ENCODE measurements at places on chromosomes 13 and 19. TPM values are rescaled to one million over a fixed set of nuclear protein-coding genes. Genes with fewer than 3 reads are reported as not detected.

DNA sequence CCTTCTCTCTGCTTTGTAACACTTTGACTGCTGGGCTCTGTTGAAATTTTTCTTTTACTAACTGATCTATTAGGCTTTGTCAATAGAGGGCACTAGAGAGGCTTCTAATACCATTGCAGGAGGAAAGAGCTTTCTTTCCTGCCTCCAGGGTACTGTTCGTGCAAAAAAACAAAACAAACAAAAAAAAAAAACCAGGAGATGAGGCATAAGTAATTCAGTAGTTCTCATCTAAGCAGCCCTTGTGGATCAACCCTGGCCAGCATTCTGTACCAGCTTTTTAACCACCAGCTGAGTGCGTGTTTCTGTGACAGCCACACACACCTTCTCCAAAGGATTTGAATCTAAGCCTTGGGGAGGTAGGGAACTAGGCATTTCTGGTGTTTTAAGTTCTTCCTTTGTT is 1707.6 kb upstream of the SLC10A2 start:
- DNase-seq: no peak

- no peak for DNase-seq
Measured at GRCh38 chr19:11164879-11165406, 9.4 kb upstream of the SPC24 start.

CPB2 gene
- not detected for total RNA-seq

CGB7 gene
- total RNA-seq: not detected

TNNI3 gene
- total RNA-seq: not detected

KCNN1 gene
- not detected for total RNA-seq

TOMM40 gene
- total RNA-seq: 208 TPM

DNA sequence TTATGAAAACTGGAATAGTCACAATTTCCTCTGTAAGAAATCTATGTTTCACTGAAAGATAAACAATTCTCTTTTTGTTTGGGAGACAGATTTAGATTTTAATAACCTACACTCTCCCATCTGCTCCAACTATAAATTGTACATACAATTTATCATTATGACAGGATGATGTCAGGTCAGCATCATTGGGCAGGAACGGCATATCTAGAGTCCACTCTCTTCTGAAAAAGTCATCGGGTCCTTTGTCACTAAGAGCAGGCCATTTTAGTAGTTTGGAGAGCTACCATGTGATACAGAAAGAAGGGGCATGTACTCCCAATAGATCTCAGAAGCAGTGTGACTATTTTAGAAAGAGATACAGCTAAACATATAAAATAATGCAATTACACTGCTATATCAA is 180.8 kb upstream of the ARGLU1 start:
- DNase-seq: no peak

GRCh38 chr13:50867637-50867945 is 24.1 kb upstream of the DLEU7 start:
- DNase-seq: no peak

ZNF568 gene
- total RNA-seq: 6.1 TPM

SBK3 gene
- total RNA-seq: not detected

GRCh38 chr13:62537593-62537992 is 1121.9 kb upstream of the PCDH20 start:
- DNase-seq: no peak

DNA sequence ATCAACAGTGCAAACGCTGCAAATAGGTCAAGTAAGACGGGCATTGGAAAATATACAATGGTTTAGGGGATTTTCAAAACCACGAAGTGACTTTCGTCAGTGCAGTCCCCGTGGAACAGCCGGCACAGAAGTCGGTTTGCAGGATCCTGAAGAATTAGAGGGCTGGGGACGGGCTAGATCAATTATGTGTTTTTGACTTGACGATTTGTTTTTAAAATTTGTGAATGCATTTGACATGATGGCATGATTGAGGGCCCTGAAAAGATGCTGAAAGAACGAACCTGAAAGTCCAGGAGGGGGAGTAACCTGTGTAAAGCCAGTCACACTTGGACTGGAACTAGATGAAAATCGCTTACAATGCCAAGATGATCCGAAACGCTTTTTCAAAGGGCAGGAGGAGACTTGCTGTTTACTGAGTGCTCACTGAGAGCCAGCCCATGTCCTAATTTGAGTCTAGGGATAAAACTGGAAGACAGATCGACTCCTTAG is 8.9 kb upstream of the DGKH start:
- no peak for DNase-seq

DNA sequence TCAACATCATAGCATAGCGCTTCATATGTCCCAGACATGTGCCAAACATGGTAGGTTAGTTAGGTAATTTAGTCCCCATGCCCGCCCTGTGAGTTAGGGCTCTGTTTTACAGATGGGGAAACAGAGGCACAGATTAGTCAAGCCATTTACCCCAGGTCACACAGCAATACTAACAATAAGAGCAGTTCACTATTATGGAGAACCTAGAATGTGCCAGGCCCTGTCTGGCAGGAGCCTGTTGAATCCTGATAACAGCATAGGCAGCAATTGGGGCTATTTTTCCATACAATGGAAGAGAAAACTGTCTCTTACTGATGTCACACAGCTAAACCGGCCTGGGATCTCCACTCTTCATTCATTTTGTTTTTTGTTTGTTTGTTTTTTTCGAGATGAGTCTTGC is 6.5 kb upstream of the PPP1R37 start:
- no peak for DNase-seq

GRCh38 chr13:78597602-78597932 is 5.8 kb downstream of the POU4F1 start:
- no peak for DNase-seq

GRCh38 chr19:54415208-54415900 is at the start of gene TTYH1:
TSS of gene TTYH1 (plus strand) at chr19:54415464. CDS start at chr19:54415553, 89 bp downstream.
- DNase-seq: peak; percentile 77

- DNase-seq: no peak
Measured at GRCh38 chr19:5492635-5493409, 37.6 kb downstream of the ZNRF4 start.

ZNF626 gene
- 1.7 TPM for total RNA-seq

GRWD1 gene
- 90.6 TPM for total RNA-seq

DNA sequence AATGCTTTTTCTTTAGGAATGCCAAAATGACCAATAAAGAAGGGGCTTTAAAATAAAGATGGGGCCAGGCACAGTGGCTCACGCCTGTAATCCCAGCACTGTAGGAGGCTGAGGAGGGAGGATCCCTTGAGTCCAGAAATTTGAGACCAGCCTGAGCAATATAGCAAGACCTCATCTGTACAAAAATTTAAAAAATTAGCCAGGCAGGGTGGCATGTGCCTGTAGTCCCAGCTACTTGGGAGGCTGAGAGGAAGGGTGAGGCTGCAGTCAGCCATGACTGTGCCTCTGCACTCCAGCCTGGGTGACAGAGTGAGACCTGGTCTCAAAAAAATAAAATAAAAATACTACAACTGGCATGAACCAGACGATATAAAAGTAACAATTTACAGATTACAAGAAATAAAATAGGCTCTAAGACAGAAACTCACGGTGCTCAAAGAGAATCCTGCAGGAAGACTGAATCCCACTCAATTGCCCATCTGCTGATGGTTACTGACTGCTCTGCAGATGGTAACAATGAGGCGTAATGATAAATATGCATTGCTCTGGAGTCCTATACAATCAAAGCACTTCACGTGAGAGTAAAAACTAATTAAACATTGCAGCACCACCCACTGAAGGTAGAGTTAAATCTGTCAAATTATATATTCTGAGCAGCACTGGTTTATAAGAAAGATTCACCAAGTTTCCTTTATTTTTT is 93.2 kb downstream of the LHFPL6 start:
- no peak for DNase-seq

GRCh38 chr19:45908956-45909355 is 5.6 kb downstream of the NANOS2 start:
- no peak for DNase-seq

GRCh38 chr13:25677956-25678355 is 306.2 kb downstream of the ATP8A2 start:
- DNase-seq: no peak

- no peak for DNase-seq
Measured at GRCh38 chr19:52464798-52465470, 11.6 kb downstream of the ZNF578 start.

KASH5 gene
- not detected for total RNA-seq

IRGQ gene
- total RNA-seq: 32.7 TPM

PLIN4 gene
- total RNA-seq: not detected

- no peak for DNase-seq
Measured at GRCh38 chr19:40381321-40381720, 8.7 kb downstream of the HIPK4 start.

F7 gene
- total RNA-seq: not detected

DNA sequence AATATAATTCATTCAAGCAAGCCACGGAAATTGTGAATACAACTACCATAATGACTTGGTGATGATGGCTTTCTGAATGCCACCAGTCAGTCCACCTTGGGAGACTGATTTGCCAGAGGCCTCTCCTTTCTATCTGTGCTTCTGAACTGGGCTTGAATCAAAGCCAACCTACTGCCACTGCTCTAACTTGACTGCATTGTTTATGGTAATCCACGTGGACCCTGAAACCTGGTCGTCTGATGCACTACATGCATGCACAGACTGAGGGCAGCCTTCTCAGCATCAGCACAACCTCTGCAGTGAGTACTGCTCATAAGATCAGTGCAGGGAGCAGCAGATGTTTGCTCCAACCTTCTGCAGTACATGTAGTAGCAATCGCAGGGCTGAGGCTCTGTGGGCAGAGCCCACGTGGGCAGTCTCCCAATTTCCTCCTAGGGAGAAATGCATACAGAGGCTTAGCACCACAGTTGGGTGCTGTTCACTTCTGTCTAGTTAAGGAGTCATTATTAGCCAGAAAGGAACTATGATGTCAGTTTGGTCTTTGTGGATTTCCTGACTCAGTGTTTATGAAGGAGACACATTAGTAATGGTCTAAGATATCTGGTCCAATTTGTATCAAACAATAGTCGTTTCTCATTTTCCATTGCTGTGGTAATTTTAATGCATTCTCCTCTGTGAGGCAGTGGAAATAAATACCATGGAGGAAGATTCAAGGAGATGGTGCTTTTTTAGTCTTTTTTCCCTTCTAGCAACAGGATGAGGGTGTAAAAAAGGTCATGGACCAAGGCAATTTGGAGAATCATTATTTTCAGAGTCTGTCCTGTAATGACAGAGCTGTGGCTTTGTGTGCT is 82.5 kb downstream of the AKAP11 start:
- peak; percentile 80 for DNase-seq

GRCh38 chr13:77674852-77675251 is 22.6 kb upstream of the SLAIN1 start:
- no peak for DNase-seq

TTYH1 gene
- 0.78 TPM for total RNA-seq

IL17D gene
- not detected for total RNA-seq

CALR3 gene
- total RNA-seq: not detected

TSKS gene
- 1.6 TPM for total RNA-seq

STARD13 gene
- 7.7 TPM for total RNA-seq

DNA sequence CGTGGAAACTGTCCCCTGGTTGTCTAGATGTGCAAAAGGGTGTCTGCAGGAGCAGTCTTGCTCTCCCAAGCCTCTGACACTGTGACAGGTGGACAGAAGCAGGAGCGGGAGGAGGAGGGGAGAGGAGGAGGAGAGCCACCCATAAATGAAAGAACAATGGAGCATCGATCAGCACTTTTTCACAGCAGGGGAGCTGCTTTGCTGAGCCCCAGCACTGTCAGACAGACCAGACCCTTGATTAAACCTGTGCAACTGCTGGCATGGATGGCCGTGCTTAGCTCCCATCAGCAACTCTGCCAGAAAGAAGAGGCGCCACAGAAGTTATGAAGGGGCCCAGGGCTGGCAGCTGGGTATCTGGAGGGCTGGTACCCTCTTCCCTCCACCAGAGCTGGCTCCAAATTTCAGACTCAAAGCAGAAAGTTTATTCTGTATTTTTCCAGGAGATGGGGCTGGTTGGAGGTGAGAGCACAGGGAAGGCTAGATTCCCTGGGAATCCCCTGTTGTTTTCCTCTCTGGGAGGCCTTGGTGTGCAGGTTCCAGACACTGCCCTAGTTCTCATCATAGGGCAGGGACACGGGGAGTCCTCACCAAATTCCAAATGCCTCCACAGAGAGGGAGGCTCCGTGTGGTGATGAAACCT is 1192.2 kb downstream of the UQCRFS1 start:
- no peak for DNase-seq

- DNase-seq: no peak
Measured at GRCh38 chr13:103349211-103349980, 283.2 kb upstream of the SLC10A2 start.

GRCh38 chr13:50650592-50651504 is 192.6 kb downstream of the DLEU7 start:
- no peak for DNase-seq

ANKLE1 gene
- total RNA-seq: 17.9 TPM

DNA sequence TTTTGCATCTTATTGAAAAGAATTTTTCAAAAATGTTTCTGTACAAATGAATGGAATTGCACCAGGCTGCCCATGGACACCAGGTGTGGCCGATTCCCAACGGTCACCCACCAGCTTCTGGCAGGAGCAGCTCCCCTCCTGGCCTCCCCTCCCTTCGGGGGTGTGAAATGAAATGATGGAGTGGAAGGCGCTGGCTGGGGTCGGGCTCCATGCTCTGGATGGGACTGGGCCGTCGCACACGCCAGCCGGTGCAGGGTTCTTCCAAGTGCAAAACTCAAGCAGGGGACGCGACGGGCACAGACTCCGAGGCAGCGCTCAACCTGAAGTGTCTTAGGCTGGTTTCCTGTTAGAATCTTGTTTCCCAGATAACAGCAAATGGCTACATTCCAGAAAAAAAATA is 21.9 kb downstream of the C19orf44 start:
- no peak for DNase-seq

GRCh38 chr19:6706633-6706958 is 13.9 kb downstream of the C3 start:
- DNase-seq: no peak

TMEM255B gene
- 2.0 TPM for total RNA-seq

CDC42EP5 gene
- total RNA-seq: 0.61 TPM

SELENOV gene
- total RNA-seq: not detected

GRCh38 chr13:36950330-36950729 is 30.3 kb upstream of the SMAD9 start:
- no peak for DNase-seq

GRCh38 chr19:6378041-6378440 is 2.3 kb upstream of the PSPN start:
- DNase-seq: no peak

SULT2B1 gene
- not detected for total RNA-seq

- no peak for DNase-seq
Measured at GRCh38 chr13:68588623-68589022, 1358.5 kb upstream of the PCDH9 start.

DNA sequence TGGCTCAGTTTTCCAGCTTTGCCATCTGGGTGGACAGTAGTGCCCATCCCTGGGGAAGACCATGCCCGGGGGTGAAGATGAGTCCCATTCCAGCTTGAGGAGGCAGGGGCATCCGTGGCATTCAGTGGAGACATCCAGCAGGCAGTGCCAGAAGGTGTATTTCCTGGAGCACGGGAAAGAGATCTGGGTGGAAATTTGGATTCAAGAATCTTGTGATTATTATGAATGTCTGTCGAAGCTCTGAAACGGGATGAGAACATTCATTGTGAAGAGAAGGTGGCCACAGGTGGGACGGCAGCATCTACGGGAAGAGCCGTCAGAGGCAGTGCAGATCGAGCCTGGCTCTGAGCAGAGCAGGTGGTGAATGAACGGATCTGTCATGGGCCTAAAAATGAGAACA is 167.3 kb upstream of the RNF113B start:
- DNase-seq: no peak

NLRP9 gene
- total RNA-seq: not detected

TMEM86B gene
- total RNA-seq: 6.8 TPM

GRCh38 chr19:6091771-6092291 is 18.5 kb downstream of the RFX2 start:
- no peak for DNase-seq

SIGLECL1 gene
- not detected for total RNA-seq
